ENCODE measurements at places on chromosomes 4 and X.

- no peak for DNase-seq
Measured at GRCh38 chr4:138255917-138256597, 13.9 kb upstream of the SLC7A11 start.

GRCh38 chrX:11611965-11612364 is 53.8 kb downstream of the ARHGAP6 start:
- DNase-seq, result no peak

GRCh38 chrX:69543572-69543971 is 39.4 kb downstream of the NALF2 start:
- no peak for DNase-seq

- DNase-seq, result no peak
Measured at GRCh38 chrX:103275947-103276567, 493 bp downstream of the TCEAL5 start.

Measured in neuronal stem cell (in vitro differentiated cells).